CD4-positive, alpha-beta T cell treated with Interferon alpha-2 for 1 hour (primary cell): ENCODE measurements at places on chromosomes 7 and 10.
A peak's percentile ranks its signal among the peaks of the same experiment; 100 is the strongest.

GRCh38 chr7:21965291-21965690 is 19.6 kb upstream of the CDCA7L start:
- DNase-seq, result no peak

DNA sequence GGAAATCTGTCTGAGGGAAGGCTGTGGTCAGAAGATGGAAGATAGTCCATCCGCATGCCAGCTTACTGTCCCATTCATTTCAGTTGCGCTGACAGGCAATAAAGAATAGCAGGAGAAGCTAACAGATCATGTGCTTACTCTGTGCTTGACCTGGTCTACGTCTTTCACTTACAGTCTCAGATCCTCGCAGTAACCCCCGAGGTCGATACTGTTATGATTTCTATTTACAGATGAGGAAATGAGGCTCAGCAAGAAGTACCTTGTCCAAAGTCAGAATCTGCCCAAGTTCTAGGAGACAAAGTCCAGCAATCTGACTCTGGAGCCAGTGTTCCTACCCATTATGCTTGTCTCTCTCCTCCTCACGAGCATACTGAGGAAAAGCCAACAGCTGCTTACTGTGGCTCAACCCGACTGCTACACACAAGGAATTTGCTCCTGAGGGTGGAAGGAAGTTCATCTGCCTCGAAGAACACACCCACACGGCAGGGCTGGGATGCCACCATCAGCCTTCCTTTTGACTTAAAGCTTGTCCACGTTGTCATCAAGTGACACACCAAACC is 74.2 kb downstream of the MINPP1 start:
- no peak for DNase-seq

DNA sequence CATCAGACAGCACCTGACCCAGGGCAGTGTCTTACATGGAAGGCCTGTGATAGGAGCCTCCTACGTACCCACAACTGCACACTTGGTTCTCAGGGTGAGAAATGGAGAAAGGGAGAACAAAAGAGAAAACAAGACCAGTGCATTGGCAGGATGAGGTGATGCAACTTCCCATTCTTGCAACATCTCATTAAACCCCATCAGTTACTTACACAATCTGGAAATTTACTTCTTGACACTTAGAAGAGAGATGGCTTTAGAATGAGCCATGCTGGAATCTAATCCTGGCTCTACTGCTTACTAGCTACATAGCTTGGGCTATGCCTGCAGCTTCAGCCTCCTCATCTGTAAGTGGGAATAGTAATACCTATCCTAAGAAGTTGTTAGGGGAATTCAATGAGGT is 391.7 kb downstream of the KCNMA1 start:
- DNase-seq, result no peak

GRCh38 chr10:86035791-86036543 is 330.6 kb downstream of the GRID1 start:
- no peak for DNase-seq

GRCh38 chr10:132880128-132880981 is 62.0 kb downstream of the CFAP46 start:
- DNase-seq, result no peak

DNA sequence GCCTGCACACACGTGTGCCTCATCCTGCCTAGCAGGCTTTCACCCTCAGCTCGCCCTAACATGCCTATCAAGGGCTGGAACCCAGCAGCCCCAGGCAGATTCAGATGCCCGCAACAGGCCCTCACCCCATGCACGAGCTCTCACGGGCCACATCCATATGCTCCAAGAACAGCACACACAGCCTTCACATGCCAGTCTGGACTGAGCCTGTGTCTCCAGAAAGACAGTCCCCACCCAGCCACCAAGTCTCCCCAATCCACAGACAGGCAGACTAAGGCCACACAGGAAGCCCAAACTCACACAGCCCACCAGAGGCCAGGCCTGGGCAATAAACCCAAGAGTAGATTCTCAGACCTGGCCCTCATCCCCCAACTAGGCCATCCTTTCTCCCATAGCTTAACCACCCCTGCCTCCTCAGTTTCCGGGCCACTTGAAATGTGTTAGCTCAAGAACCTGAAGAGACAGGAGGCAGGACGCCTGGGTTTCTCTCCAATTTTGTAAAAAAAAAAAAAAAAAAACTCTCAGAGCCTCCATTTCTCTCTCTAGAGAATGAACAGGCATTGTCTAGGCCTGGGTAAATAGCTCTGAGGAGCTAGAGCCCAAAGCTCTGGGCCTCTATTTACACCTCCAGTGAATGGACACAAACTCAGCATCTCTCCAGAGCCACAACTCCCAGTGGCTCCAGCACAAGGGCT is 6.8 kb downstream of the LDB1 start:
- peak; percentile 21 for DNase-seq

- DNase-seq, result no peak
Measured at GRCh38 chr10:129402459-129402858, 64.6 kb upstream of the MGMT start.

DNA sequence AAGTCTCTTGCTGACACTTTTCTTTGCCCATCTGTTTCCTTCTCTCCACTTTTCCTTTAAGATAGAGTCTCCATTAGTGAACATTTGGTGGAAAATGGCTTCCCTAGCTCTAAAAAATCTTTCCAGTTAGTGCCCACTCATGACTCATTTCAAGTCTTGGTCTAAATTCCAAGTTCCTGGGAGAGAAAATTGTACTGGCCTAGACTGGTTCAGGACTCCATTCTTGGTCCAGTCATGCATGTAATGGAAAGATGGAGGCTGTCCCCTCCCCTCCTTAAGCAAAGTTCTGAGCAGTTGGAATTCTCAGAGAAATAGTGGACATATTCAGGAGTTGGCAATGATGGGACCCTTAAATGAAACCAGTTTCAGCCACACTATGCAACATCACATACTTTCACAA is 3.8 kb upstream of the ALDH18A1 start:
- no peak for DNase-seq

DNA sequence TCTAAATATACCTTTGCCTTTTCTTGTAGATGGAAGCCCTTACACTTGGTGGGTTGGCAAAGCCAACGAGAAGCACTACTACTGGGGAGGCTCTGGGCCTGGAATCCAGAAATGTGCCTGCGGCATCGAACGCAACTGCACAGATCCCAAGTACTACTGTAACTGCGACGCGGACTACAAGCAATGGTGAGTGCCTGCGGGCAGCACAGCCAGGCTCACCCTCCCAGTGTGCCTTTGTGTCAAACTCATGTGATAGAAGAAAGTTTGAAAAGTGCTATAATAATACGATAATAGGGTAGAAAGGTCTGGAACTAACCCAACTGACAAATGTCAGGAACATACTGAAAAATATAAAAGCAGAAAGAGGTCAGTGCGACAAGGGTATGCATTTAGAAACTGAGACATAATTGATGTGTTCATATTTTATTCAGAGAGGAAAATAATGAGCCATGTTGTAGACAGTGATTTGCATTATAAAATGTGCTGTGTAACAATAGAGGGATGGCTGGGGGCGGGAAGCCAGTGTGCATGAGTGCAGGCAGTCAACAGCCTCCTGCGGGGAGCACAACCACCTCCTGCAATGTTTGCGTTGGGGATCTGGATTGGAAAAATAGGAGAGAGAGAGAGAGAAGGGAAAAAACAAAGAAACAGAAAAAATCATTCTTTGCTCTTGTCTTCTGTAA is 686.9 kb upstream of the C7orf33 start:
- DNase-seq, result no peak

- DNase-seq, result no peak
Measured at GRCh38 chr7:71746006-71746405, 614.1 kb downstream of the GALNT17 start.

DNA sequence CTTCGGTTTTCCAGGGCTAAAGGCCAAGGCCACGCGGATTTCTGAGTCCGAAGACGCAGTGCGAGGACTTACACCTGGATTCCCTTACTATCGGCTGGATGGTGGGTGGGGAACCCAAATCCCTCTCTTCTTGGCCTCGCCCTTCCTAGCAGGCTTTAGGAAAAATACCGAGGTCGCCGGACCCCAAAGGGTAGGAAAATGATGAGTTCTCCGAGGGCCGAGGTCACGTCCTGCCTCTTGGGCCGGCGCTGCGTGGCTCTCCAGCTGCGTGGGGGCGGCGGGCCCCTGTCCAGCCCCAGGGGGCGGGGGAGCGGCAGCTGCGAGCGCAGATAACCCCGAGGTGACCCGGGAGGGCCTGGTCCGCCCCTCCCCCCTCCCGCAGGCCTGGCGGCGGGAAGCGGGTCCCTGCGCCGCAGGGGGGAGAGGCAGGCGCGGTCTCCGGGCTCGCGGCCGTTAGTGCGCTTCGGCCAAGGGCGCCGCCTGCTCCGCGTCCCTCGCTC is 805 bp upstream of the HMX3 start:
- no peak for DNase-seq

DNA sequence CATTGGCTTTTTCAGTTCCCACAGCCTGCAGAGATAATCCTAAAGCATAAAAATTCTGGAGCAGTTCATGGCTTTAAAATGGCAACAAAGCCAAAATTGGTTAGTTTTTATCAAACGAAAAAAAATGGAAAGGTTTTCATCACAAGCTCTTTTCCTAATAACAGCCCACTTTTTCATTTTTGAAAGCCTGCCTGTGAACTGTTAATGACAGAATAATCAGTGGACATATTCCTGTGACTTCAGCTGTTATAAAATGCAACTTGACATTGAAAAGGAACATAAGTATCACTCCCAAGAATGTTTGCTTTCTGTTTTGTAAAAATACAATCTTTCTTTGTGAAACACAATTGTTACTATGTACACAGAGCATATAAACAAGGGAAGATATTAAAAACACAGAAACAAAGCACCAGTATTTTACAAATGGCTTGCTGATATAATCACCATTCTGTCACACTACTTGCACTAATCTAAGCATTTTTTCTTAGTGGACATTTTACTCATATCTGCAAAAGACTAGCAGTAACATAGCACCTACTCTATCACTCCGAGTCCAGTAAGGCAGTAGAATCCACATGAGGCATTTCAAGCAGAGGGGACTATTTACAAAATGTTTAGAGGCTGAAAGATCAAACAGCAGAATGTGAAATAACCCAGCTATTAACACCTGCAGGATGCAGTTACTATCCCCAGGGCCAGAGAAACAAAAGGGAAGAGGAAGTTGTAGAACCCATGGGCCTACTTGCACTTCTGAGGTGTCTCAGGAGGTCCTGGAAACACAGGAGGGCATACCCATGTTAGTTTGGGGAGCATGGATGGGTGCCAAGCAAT is 26.4 kb downstream of the MACC1 start:
- no peak for DNase-seq

GRCh38 chr7:138116141-138116540 is 39.9 kb downstream of the AKR1D1 start:
- no peak for DNase-seq

- DNase-seq, result no peak
Measured at GRCh38 chr10:91312382-91312733, 91.9 kb downstream of the PCGF5 start.

DNA sequence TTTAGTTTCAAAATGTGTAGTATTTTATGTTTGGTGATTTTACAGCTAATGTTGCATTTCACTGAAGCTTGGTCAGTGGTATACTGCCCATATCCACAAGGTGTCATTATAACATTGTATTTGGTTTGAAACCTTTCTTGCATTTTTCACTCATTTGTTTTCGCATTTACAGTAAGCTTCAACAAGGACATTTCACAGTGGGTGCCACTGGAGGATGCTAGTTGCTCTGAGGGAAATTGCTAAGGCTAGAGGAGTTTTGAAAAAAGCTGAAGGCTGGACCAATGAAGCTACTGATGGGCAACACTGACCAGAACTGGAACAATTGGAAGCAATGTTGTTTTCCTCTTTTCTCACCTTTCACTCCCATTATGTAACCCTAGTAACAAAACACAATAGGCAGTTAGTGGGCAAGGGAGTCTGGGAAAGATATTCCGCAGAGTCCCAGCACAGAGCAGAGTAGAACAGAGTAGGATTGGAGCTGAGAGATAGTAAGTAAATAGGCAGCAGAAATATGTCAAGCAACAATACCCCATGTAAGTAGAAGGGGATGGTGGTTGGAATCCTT is 23.6 kb upstream of the SRI start:
- no peak for DNase-seq

DNA sequence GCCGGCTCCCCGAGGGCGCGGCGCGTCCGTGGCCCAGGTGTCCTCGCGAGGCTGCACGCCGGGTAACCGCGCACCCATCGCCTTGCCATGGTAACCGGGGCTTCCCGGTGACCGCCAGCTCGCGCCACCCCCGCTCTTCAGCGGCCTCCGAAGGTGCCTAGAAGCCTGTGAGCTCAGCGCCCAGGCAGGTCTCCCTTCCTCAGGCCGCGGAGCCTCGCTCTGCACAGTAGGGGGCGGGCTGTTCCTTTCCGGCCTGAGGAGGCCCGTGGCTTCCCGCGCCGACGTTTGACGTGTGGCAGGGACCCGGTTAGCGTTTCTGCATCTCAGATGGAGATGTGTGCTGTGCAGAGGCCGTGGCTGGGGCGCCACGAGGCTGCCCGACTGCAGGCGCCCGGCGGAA is 117.1 kb downstream of the DYNC2I1 start:
- peak; percentile 51 for DNase-seq

- DNase-seq, result peak; percentile 40
Measured at GRCh38 chr10:63265222-63265617, 132.1 kb downstream of the NRBF2 start.

DNA sequence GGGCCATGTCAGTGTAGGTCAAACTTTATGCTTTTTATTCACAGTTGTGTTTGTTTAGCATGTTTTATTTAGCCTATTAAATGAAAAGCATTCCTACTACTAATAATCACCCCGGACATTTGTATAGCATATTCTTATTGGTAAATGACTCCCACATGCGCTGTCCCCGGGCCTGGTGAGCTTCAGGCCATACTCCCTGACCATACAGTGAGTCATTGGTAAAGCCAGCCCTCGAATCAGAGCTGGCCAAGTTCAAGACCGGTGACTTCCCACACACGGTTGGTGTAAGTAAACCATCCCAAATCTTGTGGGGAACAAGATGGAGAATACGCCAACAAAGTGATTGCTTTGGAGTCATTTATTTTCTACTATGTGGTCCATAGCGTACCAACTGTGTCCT is 238.7 kb upstream of the TCF7L2 start:
- DNase-seq, result no peak

DNA sequence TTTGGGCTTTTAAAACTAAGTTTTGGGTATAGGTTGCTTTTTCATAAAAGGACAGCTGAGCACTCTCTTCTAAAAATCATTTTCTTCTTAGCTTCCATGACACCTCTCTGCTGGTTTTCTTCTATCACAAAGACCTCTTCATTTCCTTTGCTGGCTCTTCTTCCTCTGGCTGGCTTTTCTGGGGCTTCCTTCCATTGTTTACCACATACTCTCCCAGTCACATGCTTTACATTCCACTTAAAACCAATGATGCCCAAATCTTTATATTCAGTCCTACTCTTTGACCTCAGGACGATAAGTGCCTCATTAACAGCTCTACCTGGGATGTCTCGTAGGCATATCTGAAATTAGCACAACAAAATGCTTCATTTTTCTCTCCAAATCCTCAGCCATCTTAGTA is 26.8 kb downstream of the FAM133B start:
- no peak for DNase-seq

GRCh38 chr7:75968561-75969001 is 25.8 kb downstream of the TMEM120A start:
- DNase-seq, result no peak
